NCI-H82 (cell line): ENCODE measurements at places on chromosomes 13 and 19.

GRCh38 chr19:39518975-39519374 is 4.0 kb downstream of the SELENOV start:
- DNase-seq, result no peak

DNA sequence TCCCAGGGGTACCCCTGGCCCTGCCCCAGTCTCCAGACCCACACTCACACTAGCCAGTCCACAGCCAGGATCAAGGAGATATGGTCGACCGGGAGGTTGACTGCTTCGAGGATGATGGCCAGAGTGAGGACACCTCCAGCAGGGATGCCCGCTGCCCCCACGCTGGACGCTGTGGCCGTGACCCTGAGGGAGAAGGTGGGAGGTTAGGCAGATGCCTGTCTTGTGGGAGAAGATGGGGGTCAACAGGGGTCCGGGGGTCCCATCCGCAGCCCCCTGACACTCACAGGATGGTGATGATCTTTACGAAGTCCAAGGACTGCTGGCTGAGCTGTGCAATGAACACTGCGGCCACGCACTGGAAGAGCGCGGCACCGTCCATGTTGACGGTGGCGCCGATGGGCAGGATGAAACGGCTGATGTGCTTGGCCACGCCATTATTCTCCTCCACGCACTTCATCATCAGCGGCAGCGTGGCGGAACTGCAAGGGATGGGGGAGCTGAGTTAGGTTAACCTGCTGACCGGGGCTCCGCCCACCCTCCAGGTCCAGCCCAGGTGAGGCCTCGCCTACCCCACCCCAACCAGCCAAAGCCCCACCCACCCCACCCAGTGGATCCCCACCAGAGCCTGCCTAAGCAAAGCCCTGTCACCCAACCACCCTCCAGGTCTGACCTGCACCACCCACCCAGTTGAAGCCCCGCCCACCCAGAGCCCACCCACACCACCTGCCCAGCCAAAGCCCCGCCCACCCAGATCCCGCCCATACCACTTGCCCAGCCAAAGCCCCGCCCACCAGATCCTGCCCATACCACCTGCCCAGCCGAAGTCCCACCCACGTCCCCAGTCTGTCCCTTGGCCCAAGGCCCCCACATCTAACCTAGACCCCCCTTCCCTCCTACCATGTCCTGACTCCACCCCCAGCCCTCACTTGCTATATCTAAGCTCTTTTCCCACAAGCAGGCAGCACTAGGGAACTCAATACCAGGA is 11.2 kb downstream of the SLC1A5 start:
- peak; percentile 76 for DNase-seq

GRCh38 chr13:51805313-51805712 is 1.4 kb upstream of the DHRS12 start:
- no peak for DNase-seq

DNA sequence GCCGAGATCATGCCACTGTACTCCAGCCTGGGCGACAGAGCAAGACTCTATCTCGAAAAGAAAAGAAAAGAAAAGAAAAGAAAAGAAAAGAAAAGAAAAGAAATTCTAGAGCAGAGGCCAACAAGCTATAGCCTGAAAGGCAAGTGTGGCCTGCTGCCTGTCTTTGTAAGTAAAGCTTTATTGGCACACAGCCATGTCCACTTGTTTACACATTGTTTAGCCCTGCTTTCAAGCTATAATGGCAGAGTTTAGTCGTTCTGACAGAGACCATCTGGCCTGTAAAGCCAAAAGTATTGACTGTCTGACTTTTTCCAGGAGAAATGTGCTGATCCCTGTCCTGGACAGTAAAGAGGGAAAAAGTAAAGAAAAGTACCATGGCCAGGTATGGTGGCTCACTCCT is 18.3 kb downstream of the NWD1 start:
- peak; percentile 72 for DNase-seq

GRCh38 chr13:73827434-73827833 is 306.8 kb downstream of the KLF12 start:
- no peak for DNase-seq

DNA sequence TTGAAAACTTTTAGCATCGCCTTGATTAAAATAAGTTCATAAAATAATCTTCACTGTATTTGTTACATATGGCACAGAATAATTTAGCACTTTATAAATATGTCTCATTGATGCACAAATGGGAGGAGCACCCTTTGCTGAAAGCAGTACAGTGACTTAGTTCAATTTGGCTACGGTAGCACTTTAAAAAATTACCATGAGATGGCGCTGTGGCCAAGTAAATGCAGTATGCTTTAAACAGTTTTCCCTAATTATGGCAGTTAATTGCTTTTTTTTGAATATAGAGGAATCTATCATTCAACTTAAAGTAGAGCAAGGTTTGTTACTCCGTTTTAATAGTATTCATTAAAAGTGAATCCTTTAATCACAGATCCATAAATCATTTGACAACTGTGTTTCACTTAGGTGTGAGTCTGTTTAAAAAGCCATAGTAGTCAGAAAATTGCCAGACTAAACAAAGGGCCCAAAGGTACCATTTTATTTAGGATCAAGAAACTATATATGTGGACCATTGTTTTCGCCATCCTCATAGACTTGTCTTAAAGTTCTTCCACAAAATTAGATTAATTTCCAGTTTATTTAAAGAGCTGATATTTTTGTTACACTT is 34.7 kb upstream of the ESD start:
- DNase-seq, result peak; percentile 81
